ENCODE measurements at places on chromosomes 1 and 21. TPM values are rescaled to one million over a fixed set of nuclear protein-coding genes. Genes with fewer than 3 reads are reported as not detected.

GRCh38 chr1:20108366-20109123 lies 10.8 kb downstream of the PLA2G2D start:
- no peak for DNase-seq

DNA sequence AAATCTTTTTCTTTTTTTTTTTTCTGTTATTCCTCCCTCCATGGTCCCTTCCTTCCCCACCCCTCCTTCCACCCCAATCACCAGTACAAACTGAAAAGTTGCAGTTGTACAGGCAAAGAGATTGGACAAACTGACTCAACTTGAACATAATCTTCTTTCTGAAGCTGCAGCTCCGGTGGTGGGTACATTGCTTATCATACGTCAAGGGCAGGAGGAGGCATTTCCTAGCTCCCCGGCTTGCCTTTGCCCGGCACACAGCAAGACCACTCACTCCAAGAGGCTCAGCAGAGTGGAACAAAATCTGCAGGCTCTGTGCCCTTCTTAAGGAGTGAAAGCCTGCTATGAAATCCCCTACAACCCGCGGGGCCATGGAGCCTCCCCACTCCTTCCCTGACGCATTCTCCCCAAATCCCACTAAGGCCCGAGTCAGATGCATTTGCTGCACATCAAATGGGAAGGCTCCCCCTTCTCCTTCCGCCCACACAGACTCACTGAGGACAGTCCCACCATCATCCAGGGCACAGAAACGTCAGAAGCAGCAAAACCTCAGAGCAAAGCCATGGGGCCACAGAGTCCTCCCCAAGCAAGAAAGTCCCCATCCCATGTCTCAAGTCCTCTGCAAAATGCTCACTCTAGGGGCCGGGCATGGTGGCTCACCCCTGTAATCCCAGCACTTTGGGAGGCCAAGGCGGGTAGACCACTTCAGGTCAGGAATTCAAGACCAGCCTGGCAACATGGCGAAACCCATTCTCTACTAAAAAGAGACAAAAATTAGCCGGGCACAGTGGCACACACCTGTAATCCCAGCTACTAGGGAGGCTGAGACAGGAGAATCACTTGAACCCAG lies 45.9 kb downstream of the SYF2 start:
- DNase-seq, result no peak

DNA sequence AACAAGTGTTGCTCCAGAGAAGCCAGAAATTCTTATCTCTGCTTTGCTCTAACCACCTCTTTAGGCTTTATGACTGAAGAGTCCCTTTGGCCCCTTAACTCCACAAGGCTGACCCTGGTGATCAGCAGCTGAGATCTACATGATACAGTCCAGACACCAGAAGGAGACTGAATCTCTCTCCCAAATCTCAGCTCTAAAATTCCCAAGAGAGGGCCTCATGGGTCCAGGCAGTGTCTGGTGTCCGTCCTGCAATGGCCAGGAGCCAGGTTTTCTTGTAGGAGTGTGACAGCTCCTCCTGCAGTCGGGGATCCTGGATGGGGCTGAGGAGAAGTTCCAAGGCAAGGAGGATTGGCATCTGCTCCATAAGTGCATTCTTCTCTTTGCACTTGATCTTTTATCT lies 35.3 kb downstream of the L1TD1 start:
- DNase-seq, result no peak

- DNase-seq, result no peak
Measured at GRCh38 chr1:242002072-242002471, 3.2 kb upstream of the MAP1LC3C start.

- DNase-seq, result no peak
Measured at GRCh38 chr1:235631816-235632215, 17.8 kb downstream of the GNG4 start.

DNA sequence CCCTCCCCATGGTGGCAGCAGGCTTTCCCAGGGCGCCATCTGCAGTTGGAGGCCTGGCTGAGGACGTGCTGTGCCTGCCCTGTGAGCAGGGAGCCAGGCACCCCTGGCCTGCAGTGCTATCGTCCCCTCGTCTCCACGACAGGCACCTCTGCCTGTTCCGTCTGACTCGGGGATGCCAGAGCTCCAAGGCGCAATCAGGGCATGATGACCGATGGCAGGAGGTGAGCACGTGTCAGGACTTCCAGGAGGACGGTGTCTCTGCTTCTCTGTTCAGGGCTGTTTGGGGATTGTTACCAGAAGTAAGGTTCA lies 125.2 kb downstream of the PCBP3 start:
- no peak for DNase-seq

DNA sequence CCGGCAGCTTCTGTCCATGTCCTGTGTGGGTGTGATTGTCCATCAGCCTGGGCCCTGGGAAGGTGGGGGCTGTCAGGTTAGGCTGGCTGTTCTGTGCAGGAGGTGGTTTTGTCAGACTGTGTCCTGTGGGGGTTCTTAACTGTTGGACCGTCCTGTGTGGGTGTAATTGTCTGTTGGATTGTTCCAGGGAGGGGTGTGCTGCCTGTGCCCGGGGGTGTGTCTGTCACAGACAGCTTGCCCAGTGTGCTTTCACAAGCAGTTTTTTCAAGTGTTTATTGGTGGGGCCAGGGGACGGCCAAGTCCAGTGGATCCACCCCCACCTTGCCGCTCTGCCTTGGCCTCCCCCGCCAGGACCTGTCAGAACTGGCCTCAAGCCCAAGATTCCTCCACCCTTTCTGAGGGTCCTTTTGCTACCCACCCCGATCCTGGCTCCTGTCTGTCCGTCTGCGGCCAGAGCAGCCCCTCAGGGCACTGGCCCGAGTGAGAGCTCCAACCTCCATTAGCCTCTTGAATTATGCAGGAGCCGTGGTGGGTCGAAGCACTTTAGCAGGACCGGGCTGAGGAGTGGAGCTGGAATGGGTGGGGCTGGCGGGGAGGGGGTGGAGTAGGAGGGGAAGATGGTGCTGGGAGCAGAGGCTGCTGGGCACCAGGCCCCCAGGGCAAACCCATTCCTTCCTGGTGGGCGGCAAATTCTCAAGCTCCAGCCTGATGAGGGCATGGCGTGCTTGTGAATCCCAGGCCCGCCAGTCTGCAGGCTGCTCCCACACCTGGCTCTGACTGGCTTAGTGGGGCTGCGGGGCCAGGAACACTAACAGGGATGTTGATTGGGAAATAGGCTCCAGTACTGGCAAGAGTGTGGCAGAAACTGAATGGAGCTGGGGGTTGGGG lies 47.2 kb downstream of the PTPRF start:
- no peak for DNase-seq

- no peak for DNase-seq
Measured at GRCh38 chr1:156652131-156652991, 10.4 kb downstream of the BCAN start.

Gene MASP2
- total RNA-seq, result 0.18 TPM

Gene RUNX3
- 243 TPM for total RNA-seq

Gene FHAD1
- not detected for total RNA-seq

Gene ADCY10
- total RNA-seq, result 0.99 TPM

Data from T-helper 17 cell (primary cell).